Activated T-cell treated with anti-CD3 and anti-CD28 coated beads for 4 hours (primary cell): ENCODE measurements at places on chromosomes 7 and 10.

- no peak for DNase-seq
Measured at GRCh38 chr10:1293636-1294435, 237.7 kb downstream of the WDR37 start.

GRCh38 chr7:158582089-158582456, 5.5 kb downstream of the PTPRN2 start:
- no peak for DNase-seq

DNA sequence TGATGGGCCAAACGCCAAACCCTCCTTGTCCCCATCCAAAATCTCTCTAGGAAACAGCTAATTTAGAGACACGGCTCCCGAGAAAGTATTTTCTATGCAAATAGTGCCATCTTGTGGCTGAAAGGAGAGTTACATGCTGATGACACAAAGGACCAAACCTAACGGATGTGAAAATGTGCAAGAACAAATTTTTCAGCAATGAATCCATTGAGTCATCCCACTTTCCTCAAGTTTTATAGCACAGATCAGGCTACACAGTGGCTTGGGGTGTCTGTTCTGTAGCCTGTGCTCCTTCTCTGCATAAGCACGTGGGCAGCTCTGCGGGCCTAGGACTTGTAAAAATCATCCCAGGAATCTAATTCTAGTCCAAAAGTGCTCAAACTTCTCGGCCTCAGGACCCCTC, 154.8 kb upstream of the PRR15 start:
- DNase-seq = peak; percentile 48

- no peak for DNase-seq
Measured at GRCh38 chr7:150413640-150414081, 34.5 kb downstream of the ZNF775 start.

GRCh38 chr7:73532224-73532623, 10.1 kb upstream of the BAZ1B start:
- DNase-seq = no peak

DNA sequence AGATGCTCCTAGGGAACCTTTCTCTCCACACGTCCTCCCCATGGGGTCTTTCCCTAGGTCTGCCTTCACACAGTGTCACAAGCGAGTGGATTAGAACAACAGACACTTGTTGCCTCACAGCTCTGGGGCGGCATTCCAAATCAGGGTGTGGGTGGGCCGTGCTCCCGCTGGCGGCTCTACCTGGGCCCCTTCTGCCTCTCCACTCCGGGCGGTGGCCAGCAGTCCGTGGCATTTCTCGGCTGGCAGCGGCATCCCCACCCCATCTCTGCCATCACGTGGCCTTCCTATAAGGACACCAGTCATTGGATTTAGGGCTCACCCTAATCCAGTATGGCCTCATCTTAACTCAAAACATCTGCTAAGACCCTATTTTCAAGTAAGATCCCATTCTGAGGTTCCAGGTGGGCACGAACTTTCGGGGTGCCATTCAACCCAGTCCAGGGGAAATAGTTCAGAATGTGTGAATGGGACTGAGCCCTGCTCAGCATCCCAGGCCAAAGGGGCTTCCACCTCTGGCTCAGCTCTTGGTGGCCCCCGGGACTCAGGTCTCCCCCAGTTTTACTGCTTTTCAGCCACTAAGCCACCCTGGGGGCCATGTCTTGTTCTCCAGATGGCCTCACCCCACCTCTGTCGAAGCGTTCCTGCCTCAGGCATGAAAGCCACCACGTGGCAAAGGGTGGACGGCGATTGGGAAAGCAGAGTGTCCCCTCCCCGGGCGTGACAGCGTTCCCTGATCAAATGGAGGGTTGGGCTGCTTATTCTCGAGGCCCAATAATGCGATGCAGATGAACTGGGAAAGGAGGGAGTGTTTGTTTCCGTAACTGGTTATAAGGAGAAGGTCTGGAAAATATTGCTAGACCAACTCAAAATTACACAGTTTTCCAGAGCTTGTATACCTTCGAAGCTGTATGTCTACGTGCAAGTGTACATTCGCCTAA, 350.0 kb downstream of the GLRX3 start:
- no peak for DNase-seq

- no peak for DNase-seq
Measured at GRCh38 chr10:89450901-89451300, 36.5 kb downstream of the IFIT5 start.

DNA sequence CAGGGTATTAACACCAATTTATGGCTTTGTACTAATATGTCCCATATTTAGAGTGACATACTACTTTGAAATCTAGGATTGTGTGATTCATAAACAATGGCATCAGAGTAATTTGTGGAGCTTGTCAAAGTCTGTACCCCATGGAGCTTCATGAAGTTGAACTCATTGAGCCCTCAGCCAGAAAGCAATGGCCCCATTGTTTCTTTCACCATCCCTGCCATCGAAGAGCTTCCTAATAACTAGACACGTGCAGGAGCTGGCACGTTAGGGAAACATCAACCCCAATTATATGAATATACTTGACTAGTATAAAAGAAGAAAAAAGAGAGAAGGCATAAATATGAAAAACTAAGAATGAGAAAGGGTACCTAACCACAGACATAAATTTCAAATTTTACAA, 206.6 kb downstream of the CXCL12 start:
- no peak for DNase-seq

DNA sequence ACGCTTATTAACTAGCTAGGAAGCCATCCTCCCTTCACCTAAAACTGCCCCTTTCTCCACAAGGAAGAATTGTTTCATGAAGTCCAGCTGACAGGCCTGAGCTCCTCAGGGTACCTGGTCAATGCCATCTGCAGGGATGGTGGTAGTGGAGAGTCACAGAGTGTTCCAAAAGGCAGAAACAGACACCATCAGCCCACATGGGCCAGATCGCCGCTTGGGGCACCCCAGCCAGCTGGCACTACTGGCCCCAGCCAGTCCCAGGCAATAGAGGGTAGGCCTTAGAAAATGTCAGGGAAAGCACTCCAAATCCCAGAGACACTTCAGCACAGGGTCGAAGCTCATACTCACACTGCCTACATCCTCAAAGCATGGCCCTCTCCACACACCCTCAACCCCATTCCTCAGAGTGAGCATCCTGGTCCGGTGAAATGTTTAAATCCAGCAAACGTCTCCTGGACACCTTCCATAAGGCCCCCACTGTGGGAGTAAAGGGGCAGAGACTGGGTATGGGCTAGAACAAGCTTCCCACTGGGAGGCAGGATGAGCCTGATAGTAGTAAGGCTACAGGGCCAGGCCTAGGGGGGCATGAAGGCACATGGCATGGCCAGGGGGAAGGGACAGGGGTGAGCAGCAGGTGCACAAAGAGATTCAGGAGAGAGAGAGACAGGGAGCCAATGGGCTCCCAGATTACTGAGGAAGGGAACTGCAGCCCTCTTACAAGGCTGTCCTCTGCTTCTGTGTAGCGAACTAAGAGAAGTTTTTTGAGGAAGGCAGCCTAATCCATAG, 1.9 kb downstream of the LRRC20 start:
- no peak for DNase-seq

DNA sequence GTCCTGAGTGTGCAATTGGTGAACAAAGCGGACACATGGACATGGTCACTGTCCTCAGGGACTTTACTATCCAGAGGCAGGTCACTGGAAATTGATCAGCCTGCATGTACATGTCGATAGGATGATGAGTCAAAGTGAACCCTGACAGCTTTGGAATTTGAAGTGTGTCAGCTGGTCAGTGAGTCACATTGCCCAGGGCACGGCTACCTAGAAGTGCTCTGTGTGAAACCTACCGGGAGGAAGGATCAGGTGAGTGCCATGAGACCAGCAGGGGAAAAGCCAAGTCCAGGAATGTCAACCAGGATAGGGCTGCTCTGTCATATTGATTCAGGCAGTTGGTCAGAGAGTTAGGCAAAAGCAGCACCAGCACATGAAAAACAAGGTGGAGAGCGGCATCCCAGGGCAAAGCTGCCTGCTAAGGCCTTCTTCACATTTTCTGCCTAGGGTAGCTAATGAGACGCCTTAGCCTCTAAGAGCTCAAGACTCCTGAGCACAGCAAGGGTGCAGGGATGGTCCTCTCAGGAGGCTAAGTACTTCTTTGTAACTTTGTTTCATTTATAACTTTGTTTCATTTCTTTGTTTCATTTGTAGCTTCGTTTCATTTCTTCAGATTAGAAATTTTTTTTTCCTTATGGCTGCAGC, 19.4 kb upstream of the PDCD4 start:
- no peak for DNase-seq

DNA sequence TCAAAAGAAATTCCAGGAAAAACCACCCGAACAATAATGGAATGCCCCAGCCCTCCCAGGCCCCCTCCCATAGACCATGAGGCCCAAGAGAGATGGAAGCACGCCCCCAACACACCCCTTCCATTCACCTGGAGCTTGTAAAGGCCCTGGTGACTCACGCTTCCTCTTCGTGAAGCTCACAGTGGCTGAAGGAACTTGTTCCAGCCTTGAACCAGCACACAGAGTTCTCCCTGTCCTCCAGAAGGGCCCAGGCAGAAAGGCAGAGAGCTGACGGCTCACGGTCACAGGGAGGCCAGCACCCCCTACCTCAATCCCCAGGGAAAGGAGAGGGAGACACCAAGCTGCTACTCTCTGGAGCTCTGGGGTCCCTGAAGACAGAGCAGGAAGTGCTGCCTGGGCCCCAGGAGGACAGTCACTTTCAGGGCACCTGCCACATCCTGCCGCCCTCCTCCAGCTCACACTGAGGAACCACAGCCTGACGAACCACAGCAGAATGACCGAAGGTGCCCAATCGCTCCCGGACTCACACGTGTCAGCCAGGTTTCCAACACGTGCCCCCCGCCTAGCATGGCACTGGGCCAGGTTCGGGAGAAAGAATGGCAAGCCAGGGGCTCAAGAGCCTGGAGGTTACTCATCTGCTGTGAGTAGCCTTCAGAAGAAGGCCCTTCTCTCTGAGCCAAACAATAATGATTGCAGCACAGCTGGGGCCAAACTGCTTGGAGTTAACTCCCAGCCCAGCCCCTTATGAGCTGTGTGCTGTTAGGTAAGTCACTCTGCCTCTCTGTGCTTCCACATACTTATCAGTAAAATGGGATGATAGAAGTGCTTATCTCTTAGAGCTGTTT, 52.8 kb downstream of the DLG5 start:
- no peak for DNase-seq

DNA sequence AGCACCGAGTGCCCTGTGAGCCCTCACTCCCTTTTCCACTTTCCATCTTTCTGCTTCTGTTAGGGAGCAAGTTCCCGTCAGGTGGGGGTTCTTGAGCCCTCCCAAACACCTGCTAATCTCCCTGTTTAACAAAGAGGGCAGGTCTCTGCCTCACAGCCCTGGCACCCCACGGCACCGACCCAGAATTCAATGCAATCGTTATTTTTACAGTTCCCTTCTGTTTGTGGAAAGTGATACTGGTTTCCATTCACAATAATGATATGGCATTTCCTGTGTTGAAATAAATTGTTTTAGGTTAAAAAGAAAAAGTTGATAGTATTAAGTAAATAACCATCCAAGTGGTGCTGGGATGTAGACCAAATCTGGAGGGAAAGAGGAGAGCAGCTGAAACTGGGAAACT, 38.8 kb upstream of the SLC29A3 start:
- no peak for DNase-seq

DNA sequence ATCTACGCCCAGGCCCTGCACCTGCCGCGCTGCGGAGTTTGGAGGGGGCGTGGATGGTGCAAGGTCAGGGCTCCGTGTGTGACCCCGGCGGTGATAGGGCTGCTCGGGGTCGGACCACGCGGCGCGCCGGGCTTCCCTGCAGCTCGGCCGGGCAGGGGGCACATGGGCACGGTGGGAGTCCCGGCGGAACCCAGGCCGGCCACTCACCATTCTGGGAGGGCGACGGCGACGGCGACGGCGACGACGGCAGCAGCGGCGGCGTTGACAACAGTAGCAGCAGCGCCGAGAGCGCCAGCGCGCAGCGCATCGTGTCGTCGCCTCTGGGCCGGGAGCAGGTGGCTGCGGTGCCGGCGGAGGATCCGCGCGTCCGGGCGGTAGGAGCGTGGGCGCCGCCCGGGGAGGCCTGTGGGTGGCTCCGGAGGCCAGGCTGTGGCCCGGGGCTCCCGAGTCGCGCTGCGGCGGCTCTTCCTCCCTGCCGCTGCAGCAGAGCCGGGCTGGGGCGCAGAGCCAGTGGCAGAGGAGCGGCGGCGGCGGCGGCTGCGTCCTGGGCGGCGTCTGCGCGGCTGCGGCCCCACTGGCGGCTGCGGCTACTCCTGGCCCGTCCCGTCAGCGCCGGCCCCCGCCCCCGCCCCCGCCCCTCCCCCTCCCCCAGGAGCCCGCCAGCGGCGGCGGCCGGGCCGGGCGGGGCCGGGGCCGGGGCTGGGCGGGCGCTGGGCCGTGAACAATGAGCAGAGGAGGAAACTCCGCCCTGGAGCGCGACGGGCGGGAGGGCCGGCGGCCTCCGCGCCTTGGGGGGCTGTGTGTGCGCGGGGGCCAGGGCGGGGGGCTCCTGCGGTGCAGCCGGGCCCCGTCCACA, at the start of gene PODXL:
TSS of gene PODXL (minus strand) at position 576 of the 856 bp plus-strand sequence. CDS start at position 307, 269 bp downstream.
- DNase-seq = peak; percentile 3

DNA sequence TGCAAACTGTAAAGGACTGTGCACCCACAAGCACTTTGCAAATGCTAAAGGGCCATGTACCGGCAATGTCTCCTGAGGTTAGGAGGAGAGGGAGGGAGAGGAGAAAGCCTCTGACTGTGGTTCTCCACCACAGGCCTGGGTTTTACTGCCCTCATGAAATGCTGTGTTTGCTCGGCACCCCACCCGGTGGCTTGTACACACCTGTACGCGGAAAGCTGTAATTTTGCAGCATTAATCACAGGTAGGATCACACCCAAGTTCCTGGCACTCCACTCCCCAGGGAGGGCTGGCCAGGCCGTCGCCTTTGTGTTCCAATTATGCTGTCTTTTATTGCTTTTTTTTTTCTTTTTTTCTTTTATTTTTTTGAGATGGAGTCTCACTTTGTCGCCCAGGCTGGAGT, 78.5 kb upstream of the MYL10 start:
- DNase-seq = no peak

GRCh38 chr7:140562926-140563481, 77.6 kb downstream of the DENND2A start:
- no peak for DNase-seq

GRCh38 chr10:9911488-9911887, 1106.2 kb upstream of the CELF2 start:
- DNase-seq = no peak

DNA sequence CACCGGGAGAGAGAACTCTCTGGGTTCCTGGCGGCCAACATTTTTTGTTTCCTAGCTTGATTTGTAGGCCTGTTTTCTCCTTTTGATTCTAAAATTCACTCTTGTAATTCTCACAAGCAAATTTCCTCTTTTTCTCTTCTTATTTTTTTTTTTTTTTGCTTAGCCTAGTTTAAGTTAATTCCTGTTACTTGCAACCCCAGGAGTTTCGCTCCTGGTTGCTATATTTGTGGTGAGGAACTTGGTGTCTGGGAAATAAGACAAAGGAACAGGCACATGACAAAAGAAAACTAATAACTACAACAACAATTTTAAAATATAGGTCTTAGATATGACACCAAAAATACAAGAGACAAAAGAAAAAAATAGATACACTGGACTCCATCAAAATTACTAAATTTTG, 6.7 kb downstream of the AOAH start:
- DNase-seq = no peak

- no peak for DNase-seq
Measured at GRCh38 chr7:108771853-108772252, 202.2 kb downstream of the DNAJB9 start.
